ENCODE measurements at places on chromosomes 1 and 21.

DNA sequence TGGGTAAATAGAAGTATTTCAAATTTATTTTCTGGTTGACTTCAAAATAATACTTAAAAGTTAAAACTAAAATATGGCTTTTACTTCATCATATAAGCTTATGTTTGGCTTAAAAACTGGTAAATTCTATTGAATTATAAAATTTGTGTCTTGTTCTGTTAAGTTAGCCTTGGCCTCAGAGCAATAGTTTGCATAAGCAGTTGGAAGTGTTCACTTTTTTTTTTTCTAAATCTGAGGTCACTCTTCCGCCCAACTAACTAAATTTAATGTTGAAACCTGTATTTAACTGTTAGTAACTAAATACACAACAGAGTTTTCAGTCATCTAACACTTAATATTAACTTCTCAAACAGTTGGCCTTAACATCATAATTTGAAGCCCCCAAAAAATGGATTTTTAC, 871.7 kb upstream of the ADAMTS5 start:
- DNase-seq = no peak

GRCh38 chr1:165680303-165680702, 18.1 kb downstream of the ALDH9A1 start:
- DNase-seq = no peak

DNA sequence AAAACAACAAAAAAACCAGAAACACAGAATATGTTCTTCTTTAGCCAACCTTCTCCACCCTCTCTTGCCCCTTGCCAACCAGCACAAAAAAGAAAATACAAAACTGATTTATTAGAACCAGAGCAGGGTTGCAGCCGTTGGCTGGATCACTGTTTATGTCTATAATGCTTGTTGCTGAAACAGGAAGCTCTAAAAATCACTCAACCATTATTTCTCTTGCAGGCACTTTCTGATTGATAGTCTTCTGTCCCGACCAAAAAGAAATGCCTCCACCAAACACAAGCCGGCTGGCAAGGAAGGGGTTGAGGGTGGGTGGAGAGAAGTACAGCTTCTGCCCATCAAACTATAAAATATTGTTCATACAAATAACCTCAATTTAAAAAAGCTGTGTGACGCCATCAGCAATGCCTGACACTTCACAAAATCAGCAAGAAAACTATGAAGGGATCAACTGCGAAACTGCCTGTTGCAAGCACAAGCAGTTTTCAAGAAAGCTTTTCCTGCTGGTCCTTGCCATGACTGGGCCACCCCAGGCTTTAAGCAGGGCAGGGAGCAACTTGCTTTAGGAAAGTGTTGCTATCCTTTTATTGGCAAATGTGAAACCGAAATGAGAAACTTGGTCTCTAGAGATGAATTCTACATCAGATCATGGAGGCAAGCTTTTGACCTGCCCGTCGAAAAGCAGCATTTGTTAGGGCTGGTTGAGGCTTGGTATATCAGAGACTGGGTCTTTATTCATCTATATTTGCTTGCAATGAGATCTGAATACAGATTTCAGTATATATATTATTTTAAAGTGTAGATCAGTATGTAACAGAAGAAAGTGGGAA, 174.2 kb downstream of the RUNX1 start:
- no peak for DNase-seq

DNA sequence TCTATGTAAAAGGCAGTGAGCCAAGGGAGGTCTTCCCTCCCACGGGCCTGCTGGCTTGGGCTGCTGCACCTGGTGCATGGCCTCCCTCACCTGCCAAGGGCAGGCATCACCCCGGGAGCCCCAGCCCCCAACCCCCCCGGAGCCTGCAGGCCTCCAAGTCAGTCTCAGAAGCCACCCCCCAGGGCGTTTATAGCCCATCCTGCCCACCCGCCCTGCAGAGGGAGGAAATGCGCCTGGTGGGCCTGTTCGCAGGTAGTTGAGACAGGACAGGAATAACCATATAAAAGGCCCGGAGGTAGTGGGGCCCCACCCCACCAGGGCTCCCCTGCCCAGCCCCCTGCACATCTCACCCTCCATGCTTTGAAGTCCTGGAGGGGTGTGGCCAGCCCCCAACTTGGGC, 18.2 kb upstream of the ARF1 start:
- DNase-seq = no peak

DNA sequence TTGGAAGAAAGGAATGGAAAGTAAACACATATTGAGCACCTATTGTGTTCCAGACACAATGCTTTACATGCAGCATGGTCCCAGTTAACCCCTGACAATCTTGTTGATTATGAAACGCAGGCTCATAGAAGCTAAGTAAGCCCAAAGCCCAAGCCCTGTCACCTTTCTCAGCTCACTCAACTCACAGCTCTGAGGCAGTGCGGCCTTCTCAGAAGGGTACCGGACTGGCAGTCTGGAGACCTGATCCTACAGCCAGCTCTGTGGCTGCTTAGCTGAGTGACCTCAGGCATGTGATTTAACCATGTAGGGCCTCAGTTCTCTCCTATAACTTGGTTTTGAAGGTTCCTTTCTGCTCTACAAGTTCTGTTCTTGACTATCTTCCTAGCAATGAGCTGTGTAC, 464 bp upstream of the RNASEL start:
- DNase-seq = no peak

GRCh38 chr1:44846985-44847384, 3.9 kb upstream of the PTCH2 start:
- DNase-seq = no peak

DNA sequence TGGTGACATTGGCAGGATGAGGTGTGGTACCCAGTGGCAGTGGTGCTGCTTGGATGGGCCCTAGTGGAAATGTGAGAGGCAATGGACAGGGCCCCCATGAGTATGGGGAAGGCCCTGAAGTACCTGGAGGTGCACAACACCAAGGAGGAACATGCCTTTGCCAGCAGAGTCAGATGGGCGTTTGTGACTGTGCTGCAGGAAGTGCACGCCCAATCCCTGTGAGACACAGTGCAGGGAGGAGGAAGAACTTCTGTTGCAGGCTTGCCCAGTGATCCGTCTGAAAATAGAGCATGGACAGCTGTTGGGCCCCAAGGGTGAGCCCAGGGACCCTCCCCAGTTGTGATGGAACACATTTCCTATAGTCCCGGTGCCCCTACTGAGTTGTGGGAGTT, 42.7 kb downstream of the GJA5 start:
- no peak for DNase-seq

DNA sequence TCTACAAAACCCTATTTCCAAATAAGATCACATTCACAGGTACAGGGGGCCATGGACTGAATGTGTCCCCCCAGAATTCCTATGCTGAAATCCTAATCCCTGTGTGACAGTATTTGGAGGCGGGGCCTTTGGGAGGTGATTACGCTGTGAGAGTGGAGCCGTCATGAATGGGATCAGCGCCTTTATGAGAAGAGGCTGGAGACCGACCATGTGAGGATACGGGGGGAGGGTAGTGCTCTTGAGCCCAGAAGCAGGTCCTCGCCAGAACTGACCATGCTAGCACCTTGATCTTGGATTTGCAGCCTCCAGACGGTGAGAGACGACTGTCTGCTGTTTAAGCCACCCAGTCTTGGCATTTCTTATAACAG, 23.8 kb upstream of the KIF26B start:
- DNase-seq = no peak

GRCh38 chr1:115952547-115952946, 23.8 kb upstream of the SLC22A15 start:
- no peak for DNase-seq

DNA sequence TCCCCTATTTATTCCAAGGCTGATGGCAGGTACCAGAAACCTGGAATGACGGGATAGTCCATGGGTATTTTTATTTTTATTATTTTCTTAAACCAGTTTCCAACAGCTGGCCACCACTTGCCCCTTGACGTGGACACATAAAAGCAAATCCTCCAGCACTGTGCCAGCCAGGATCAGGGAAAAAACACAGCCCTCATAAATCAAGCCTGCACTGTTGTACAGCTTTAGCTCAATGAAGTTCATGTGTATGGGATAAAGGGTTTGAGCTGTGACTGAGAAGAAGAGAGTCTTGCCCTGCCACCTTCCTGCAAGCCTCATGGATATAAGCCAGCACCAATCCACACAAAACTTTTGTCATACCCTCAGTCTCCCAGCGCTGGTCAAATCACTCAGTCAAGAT, 303.8 kb upstream of the SPAG17 start:
- no peak for DNase-seq

DNA sequence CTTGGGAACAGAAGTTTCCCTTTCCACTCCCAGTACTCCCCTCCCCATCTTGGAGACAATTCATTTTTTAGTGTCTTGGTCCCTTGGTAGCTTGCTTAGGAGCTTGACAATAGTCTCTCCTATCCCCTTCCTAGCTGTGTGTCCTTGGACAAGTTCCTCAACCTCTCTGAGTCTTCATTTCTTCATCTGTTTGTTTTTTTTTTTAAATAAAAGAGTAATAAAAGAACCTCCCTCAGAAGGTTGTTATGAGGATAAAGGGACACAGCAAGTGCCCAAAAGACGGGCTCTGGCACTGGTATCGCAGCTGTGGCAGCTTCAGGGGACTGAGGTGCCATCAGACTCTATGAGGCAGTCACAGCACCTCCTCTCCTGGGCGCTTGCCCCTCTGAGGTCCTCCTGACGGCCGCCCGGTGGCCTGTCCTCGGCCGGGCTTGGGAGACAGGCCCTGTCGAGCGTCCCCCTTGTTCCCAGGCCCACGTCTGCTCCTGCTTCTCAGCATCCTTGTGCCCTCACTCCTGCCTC, 689.2 kb downstream of the MATN1 start:
- DNase-seq = no peak

DNA sequence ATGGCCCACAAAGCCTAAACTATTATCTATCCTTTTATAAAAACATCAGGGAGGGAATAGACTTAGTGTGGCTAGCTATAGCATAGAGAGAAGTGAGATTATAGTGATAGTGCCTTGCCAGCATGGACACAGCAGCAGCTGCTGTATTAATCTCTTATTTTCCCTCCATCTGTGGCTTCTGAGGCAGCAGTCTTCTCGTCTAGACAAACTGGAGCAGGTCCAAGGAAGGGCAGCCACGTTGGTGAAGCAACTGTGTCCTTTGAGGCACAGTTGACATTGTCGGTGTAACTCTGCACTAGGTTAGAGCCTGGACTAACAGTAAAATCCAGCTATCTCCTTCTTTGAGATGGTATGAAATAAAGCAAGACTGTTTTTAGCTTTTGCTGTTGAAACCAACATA, 131.3 kb downstream of the CACHD1 start:
- DNase-seq = no peak

GRCh38 chr21:36883532-36884486, 82.7 kb downstream of the HLCS start:
- no peak for DNase-seq

GRCh38 chr1:196372896-196373536, 235.2 kb downstream of the KCNT2 start:
- no peak for DNase-seq

- peak; percentile 69 for DNase-seq
Measured at GRCh38 chr21:37700641-37701202, 215.5 kb downstream of the KCNJ6 start.

DNA sequence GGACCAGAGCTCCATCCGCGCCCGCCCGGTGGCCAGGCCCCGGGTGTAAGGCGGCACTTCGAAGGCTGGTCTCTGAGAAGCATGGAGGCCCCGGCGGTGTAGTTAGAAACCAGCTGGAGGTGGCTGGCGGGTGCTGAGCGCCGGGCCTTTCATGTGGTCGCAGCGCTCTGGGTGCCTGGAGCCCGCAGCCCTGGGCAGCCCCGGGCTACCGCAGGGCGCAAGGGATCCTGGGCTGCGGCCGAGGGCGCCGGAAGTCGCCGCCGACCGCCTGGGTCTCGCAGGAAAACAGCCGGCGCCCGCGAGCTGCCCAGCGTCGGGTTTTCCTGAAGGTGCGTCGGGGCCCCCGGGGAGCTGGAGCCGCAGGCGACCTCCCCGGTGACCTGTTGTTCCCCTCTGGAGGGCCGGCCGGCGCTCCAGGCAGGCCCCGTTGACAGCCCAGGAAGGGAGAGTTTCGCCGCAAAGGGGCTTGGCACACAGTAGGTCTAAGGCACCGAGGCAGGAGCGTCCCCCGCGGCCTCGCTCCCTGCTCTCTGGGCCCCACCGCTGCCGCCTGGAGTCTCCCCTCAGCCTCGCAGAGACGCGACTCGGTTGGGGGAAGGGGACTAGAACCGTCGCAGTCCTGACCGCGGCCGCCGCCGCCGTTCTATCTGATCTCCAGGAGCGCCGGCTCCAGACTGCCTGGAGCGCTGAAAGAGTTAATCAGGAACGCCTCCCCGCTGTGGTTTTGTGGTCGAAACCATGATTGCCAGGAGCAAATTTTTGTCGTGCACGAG, 2.7 kb downstream of the GRHL3 start:
- peak; percentile 92 for DNase-seq
